ENCODE measurements at places on chromosomes 16 and 17.

- no peak for DNase-seq
These were observed 258.0 kb downstream of the PMP22 start for GRCh38 chr17:15007147-15007553.

GRCh38 chr16:65312795-65313194, 190.9 kb upstream of the CDH11 start:
- no peak for DNase-seq

GRCh38 chr17:67557052-67557845, 160.5 kb upstream of the NOL11 start:
- DNase-seq, result no peak

DNA sequence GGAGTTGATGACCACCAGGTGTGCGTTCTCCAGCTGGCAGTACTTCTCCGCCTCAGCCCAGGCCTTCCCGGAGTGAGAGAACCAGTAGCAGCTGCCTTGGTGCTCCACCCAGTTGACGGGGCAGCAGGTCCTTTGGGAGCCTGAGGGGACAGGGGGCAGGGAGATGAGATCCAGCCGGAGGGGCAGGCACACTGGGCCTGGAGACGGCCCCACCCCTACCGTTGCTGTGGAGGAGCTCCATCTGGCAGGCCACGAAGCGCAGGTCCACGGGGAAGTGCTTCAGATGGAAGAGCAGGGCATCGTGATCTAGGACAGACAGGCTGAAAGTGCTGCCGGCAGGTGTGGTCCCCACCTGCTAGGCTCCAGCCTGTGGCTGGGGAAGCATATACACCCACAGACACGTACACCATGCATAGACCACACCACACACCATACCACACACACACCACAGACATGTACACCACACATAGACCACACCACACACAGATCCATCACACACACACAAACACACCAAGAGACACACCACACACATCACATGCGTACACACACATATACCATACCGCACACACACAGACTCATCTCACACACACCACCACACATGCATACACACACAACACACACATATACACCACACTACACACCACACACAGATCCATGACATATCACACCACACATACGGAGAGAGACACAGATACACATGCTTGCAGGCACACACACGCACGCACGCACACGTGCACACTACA, 7.4 kb downstream of the ASGR2 start:
- no peak for DNase-seq

- no peak for DNase-seq
These were observed 23.9 kb downstream of the TMEM11 start for GRCh38 chr17:21190078-21190477.
